Activated CD4-positive, alpha-beta T cell treated with anti-CD3 and anti-CD28 coated beads, Interleukin-2, amount 50 U/mL, for 16 hours (primary cell): ENCODE measurements at places on chromosomes 16 and 17.

DNA sequence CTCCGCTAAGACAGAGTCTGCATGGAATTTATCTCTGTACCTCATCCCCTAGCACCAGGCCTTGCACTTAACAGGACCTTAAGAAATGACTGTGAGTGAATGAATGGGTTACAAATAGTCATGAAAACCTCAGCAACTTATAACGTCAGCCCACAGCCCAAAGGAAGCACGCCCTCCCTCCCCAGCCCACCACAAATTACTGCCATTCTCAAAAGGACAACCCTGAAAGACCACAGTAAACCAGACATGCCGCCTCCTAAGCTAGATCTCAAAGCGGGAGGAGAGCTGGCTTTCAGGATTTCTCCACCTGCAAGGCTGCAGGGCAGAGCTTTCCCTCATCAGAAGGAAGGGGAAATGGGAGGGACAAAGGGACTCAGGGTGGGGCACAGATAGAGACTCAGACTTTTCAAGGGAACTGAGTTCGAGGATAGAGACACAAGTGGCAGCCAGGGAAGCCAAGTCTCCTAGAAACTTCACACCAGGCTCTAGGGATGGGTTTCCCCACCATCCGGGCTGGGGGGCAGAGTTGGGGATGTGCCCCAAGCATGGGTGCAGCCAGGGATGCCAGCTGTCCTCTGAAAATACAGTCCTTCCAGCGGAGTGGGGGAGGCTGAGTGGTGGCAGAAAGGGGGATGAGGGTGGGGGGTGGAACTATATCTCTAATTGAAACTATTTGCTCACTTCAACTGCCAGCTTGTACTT, 56.7 kb downstream of the PLXDC1 start:
- no peak for DNase-seq

GRCh38 chr17:4872786-4873185, 26.6 kb upstream of the C17orf107 start:
- no peak for DNase-seq

GRCh38 chr17:38893113-38893512, 23.3 kb downstream of the LASP1 start:
- no peak for DNase-seq

- DNase-seq, result no peak
Observed at GRCh38 chr17:58764373-58764772, 8.7 kb downstream of the PPM1E start.

GRCh38 chr16:66568355-66568754, 2.1 kb downstream of the CMTM1 start:
- DNase-seq, result no peak

DNA sequence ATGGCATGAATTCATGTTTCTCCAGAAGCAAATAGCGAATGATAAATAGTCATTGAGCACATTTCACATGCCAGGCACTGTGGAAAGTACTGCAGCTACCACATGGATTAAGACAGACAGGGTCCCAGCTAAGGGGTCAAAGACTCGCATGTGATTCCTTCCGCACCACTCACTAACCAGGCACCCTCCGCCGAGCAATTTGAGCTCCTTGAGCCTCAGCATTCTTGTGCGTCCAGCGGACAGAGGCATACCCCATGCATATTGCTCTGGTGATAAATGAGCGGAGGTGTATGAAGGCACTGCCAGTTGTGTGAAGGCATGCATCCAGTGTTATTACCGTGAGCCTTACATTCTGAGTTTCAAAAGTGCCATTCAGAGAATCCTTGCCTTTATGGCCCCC, 358.7 kb downstream of the HS3ST4 start:
- DNase-seq, result no peak
